ENCODE measurements at places on chromosomes 5 and 9. TPM values are rescaled to one million over a fixed set of nuclear protein-coding genes. Genes with fewer than 3 reads are reported as not detected.

The HSD17B3 gene
- 0.60 TPM for polyA plus RNA-seq

The DNLZ gene
- 4.1 TPM for polyA plus RNA-seq

The FABP6 gene
- 4.4 TPM for polyA plus RNA-seq

The EPB41L4B gene
- polyA plus RNA-seq = 11.7 TPM

DNA sequence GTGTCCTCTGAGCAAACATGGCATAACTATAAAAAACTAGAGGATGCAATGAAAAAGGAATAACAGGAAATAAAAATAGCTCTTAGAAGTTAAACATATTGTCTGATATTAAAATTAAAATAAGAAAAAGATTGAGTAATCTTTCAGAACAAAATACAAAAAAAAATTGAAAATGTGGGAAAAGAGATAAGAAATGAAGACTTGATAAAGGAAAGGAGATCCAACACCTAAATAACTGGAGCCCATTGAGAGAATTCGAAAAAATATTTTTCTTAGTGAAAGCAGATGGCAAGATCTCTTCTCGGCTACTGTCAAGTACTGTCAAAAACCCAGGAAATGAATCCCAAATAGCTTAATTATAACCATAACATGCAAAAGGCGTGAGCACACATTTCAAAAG, 24.9 kb downstream of the LIFR start:
- DNase-seq = no peak

DNA sequence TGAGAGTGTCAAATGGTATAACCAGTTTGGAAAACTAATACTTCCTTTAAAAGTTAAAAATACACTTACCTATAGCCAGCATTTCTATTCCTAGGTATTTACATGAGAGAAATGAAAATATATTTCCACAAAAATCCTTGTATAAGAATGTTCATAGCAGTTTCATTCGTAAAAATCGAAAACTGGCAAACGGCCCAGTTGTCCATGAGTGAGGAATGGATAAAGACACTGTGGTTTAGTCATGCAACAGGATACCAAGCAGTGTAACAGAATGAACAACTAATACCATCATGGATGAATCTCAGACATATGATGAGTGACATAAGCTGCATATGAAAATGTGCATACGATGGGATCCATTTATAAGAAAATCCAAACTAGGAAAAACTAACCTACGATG, 136.7 kb downstream of the MACROH2A1 start:
- DNase-seq = no peak

DNA sequence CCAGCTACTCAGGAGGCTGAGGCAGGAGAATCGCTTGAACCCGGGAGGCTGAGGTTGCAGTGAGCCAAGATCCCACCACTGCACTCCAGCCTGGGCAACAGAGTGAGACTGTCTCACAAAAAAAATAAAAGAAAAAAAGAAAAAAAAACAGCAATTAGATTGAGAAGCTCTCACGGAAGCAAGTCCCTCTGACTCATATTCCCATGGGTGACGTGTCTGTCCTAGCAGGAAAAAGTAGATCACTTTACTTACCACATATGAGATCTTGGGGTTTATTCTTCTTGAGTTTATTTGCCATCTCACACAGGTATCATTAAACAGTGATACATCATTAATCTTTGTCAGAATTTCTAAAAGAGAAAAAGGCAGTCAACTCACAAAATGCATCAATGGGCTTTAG, 62.6 kb downstream of the SUSD1 start:
- no peak for DNase-seq
